ENCODE measurements at places on chromosomes 7 and 10.

- peak; percentile 76 for DNase-seq
Observed at GRCh38 chr7:40717242-40717641, 582.4 kb downstream of the SUGCT start.

DNA sequence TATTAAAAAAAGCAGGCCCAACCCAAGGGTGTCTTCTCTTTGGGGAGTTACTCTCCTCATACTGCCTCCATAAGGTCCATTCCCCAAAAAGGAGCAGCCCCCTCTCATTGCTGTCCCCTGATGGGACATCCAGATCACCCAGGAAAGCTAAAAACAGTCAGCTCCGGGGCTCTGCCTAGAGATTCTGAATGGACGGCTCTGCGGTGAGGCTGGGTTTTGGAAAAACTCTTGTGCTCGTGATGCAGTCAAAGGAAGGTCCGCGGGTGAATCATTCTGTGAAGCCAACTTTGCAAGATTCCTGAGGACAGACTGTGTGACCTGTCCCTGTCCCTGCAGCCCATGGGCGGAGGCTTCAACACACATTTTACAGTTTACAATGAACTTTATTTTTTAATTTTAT is 351.5 kb downstream of the TYW1 start:
- peak; percentile 32 for DNase-seq

DNA sequence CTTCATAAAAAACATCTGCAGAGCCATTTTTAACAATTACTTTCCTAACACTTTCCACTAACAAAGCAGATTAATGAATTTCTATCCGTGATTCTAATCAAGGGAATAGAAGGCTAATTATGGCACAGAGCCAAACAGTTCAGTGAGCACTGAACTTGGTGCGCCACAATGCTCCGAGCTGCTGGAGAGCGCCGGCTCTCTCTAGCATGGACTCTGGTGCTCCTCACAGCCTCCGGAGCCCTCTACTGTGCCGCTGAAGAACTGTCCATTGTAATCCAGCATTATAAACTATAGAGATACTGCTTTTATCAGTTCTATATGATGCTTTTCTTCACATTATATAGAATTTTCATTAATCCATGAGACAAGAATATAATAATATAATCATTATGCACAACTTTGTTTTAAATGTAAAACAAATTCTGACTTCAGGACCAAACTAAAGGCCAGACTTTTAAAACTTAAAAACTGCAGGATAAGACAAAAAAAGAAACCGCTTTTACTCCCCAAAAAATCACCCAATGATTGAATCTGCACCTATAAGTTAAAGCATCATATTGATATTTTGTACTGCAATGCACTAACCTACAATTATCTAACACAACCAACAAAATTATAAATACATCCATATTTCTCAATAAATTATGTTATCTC is 123.6 kb downstream of the RNF32 start:
- no peak for DNase-seq

DNA sequence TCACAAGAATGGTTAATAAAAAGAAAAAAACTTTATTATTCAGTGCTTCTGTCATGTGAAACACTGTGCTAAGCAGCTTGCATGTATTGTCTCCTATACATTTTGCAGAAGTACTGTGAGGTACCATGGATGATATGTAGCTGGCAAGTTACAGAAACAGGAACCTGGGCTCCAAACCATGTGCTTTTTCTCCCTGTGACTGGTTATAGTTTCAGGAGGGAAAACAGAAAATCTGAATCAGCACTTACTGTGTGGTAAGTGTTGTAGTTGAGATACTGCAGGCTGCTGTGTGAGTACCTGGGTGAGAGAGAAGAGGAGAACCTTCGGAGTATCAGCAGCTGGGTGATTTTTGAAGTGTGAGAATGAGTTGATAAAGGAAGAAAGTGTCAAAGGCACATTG is 285.0 kb downstream of the SUGCT start:
- no peak for DNase-seq
